Left ventricle myocardium superior (tissue), 1 donor: ENCODE measurements at places on chromosomes 11 and 22. TPM values are rescaled to one million over a fixed set of nuclear protein-coding genes. Genes with fewer than 3 reads are reported as not detected.

The LRRC4C gene
- 0.57 TPM for total RNA-seq

The ELMOD1 gene
- total RNA-seq = 0.92 TPM

The PTGDR2 gene
- total RNA-seq = 3.1 TPM

The RGL4 gene
- total RNA-seq = not detected

GRCh38 chr22:46220921-46221320 is 29.2 kb downstream of the CDPF1 start:
- no peak for DNase-seq

DNA sequence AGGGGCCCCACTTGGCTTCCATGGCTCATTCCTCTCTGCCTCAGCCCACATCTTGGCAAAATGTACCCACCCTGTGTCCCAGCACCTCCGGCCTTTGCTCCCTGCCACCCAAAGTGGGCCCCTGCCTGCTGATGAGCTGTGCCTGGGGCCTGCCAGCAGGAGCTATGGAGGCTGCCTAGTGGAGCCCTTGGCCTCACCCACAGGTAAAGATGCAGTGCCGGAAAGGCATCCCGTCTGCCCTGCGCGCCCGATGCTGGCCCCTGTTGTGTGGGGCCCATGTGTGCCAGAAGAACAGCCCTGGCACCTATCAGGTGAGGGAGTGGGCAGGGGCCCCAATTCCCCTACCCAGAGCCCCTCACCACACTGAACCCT is 1.3 kb downstream of the TBC1D10C start:
- DNase-seq = no peak

GRCh38 chr11:1522081-1522424 is 35.5 kb upstream of the MOB2 start:
- no peak for DNase-seq

DNA sequence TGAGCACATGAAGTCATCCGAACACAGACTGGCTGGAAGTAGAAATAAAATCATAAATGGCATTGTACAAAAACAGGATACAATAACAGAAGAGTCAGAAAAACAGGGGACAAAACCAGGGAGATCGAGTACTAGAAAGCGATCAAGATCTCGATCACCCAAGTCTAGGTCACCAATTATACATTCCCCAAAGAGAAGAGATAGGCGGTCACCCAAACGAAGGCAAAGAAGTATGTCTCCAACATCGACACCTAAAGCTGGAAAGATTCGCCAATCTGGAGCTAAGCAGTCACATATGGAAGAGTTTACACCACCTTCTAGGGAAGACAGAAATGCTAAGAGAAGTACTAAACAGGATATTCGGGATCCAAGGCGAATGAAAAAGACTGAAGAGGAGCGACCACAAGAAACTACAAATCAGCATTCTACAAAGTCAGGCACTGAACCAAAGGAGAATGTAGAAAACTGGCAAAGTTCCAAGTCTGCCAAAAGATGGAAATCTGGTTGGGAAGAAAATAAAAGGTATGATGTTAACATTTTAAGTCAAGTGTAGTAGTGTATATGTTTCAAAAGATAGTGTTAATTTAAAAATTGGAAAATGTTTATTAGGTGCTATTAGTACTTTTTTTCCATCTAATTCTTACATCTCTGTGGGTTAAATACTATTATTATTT is 9.4 kb downstream of the PCF11 start:
- DNase-seq = no peak

GRCh38 chr22:26097840-26098239 is 71.4 kb upstream of the SEZ6L start:
- DNase-seq = no peak
